ENCODE measurements at places on chromosomes 1 and 21.
A peak's percentile ranks its signal among the peaks of the same experiment; 100 is the strongest.

- no peak for DNase-seq
Observed at GRCh38 chr1:109466452-109467300, at the start of gene SYPL2. SYPL2 (plus strand) TSS chr1:109466546; CDS start chr1:109466844, 298 bp downstream.

DNA sequence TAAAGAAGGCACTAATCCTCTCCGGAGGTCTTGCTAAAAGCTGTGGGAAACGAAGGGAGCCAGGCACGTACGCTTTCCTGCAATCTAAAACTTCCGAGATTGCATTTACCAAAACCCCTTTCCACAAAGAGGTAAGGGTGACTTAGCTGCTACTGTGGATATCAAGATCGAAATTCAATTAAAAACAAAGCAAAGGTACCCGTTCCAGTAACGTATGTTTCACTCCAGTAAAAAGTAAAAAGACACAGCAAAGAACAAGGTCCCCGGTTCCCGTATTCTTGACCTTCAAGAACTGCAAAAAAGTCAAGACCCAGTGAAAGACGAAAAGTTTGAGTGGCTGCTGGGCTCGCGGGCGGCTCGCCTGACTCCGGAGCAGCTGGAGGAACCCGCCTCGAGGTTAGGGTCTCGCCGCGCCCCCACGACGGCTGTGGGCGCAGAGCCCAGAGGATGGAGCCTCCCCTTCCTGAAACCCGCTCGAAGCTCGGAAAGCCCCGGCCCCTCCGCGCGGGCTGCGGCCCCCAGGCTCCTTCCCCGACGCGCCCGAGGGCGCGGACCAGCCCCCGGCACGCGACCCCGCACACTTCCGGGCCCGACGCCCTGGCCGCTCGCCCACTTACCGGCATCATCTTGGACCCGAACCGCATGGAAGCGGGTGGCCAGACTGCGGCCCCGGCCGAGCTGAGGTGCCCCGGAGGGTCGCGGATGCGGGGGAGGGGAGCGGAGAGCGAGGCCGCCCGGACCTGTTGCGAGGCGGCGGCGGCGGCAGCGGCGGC, 524 bp downstream of the TP53BP2 start:
- peak; percentile 81 for DNase-seq

GRCh38 chr1:63368131-63368530, 704 bp downstream of the ALG6 start:
- peak; percentile 1 for DNase-seq

DNA sequence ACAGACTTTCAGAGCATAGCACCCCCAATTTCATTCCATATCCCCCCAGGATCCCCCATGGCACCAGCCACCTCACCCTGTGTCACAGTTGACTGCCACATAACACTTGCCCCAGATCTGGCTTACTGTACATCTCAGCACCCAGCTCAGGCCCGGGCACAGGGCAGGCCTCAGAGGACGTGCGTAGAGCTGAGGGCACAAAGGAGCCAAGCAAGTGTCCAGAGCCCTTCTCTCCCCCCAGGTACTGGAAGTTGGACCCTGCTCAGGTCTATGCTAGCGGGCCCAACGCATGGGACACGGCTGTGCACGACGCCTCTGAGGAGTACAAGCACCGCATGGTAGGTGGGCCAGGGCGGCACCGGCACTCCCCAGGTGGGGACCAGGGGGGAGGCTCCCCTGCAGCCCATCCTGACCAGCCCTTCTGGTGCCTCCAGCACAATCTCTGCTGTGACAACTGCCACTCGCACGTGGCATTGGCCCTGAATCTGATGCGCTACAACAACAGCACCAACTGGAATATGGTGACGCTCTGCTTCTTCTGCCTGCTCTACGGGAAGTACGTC, 8.0 kb upstream of the SYTL1 start:
- no peak for DNase-seq

DNA sequence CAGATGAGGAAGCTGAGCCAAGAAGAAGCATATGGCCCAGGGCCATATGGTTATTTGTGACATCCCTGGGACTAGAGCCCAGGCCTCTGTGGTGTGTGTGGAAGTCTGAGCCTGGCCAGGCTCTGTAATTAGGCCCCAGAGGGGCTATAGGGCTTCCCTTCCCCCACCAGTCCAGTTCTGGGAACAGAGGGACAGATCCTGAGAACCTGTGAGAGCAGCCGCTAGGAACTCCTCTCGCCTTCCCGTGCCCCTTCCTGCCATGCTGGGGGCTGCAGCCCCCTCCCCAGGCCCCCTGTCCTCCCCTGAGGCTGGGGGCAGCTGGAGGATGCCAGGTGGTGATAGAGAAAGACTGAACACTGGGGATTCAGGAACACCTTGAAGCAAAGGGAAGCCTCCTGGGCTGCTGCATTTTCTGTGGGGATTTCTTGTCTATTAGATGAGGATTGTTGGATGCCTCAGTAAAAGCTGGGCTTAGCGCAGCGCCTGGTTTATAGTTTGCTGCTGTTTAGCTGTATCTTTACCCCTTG, 33.3 kb downstream of the COQ8A start:
- no peak for DNase-seq

GRCh38 chr1:14815175-14815877, 216.8 kb downstream of the KAZN start:
- no peak for DNase-seq

DNA sequence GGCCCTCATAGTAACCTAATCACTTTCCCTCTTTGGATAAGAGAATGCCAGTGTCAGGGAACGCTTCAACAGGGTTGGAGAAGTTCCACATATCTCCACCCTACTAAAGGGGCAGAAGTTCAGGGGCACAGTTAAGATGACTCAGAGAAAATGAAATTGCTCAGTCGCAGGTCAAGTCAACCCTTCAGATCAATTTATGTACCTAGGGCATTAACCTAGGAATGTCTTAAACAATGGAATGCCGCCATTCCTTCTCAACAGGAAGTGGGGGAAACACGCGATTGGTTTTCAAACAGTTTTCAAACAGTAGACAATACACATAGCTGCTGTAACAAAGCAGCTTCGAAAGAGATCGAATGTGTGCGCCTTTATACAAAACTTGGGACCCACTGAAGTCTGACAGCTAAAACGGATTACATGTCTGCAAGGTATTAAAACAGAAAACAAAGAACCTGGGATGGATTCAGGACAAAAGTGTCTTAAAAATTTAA, 897 bp downstream of the SLC25A24 start:
- no peak for DNase-seq

GRCh38 chr1:20184481-20184900, 1.4 kb upstream of the UBXN10 start:
- no peak for DNase-seq

DNA sequence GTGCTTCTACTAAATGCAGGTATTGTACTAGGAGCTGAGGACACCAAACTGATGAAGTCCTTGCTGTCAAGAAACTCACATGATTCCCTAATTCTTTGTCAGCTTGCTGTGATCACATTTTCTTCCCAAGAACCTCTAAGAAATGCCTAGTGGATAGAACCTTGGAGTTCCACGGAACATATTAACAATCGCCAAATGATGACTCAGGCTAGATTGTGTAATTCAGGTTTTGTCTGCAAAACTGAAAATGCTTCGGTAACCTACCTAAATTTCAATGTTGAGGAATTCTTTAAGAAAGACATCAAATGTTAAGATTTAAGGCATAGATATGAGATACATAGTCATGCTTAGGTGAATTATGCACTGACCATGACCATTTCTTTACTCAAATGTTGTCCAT, 1.7 kb upstream of the GADD45A start:
- no peak for DNase-seq

- no peak for DNase-seq
Observed at GRCh38 chr1:185015631-185016030, 29.7 kb upstream of the RNF2 start.

GRCh38 chr1:246925997-246926626, 5.6 kb downstream of the AHCTF1 start:
- no peak for DNase-seq

DNA sequence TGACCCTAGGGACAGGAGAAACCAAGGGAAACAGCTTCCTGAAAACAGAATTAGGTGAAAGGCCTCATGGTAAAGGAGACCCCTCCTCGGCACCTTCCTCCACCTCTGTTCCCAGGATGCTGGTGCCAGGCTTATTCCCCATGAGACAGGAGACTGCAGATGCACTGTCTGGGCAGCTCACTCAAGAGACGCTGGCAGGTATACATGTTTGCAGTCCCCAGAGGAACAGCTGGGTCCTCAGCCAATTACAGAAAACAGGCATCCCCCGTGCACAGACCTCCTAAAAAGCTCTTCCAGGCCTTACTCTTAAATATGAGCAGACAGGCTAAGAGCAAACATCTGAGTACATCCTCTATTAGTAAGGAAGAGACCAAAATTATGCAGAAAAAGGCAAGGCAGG, 6.5 kb downstream of the CCSAP start:
- DNase-seq = no peak

DNA sequence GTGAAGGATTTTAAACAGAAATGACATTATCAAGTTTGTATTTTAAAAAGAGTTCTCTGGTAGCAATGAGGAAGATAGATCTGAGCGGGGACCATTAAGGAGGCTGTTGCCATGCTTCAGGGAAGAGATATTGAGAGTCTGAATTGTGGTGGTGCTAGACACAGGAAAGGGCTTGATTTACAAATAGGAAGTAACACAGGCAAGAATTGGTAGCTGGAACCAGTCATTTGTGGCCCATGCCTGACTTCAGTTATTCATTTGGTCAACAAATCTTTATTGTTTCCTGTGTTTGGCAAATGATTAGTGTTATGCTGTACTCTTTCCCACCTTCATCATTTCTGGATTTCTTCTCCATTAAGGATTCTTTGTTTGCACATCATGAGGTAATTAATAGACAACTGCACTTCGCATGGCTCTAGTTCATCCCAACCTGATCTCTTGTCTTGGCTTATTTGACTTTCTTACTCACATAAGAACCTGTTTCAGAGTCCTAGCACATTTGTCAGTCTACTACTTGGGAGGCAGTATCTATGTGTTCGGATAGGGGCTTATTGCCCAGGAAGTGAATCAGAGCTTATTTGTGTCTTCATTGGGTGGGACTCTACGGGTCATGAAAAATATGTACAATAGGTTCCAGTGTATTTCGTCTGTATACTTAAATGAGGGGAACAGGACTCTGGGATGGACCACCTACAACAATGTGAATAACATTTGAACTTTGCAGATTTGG, 32.3 kb downstream of the EEIG2 start:
- DNase-seq = peak; percentile 46

DNA sequence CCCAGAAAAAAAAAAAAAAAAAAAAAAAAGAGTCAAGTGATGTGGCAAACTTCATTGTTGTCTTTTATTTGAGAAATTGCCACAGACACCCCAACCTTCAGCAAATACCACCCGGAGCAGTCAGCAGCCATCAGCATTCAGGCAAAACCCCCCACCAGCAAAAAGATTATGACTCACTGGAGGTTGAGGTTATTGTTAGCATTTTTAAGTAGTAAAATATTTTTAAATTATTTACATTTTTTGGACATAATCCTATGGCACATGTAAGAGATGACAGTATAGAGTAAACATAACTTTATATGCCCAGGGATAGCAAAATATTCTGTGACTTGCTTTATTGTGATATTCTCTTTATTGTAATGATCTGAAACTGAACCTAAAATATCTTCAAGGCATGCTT, 95.6 kb downstream of the CENPF start:
- no peak for DNase-seq

- DNase-seq = no peak
Observed at GRCh38 chr1:115649964-115650363, 8.2 kb downstream of the VANGL1 start.

GRCh38 chr1:7408771-7409150, 362.3 kb upstream of the VAMP3 start:
- no peak for DNase-seq

GRCh38 chr1:41444785-41445184, 39.7 kb downstream of the EDN2 start:
- no peak for DNase-seq

- DNase-seq = no peak
Observed at GRCh38 chr1:18175530-18176377, 68.2 kb downstream of the IGSF21 start.

- no peak for DNase-seq
Observed at GRCh38 chr1:109969146-109969829, 15.3 kb upstream of the AHCYL1 start.

GRCh38 chr21:31900121-31900895, 27.5 kb downstream of the HUNK start:
- no peak for DNase-seq

- no peak for DNase-seq
Observed at GRCh38 chr1:81682490-81682889, 118.2 kb upstream of the ADGRL2 start.

- DNase-seq = no peak
Observed at GRCh38 chr1:180935326-180936109, 22.8 kb downstream of the KIAA1614 start.

GRCh38 chr21:16797540-16797939, 715.3 kb upstream of the CXADR start:
- no peak for DNase-seq

- DNase-seq = no peak
Observed at GRCh38 chr1:210299501-210299900, 29.2 kb upstream of the HHAT start.

DNA sequence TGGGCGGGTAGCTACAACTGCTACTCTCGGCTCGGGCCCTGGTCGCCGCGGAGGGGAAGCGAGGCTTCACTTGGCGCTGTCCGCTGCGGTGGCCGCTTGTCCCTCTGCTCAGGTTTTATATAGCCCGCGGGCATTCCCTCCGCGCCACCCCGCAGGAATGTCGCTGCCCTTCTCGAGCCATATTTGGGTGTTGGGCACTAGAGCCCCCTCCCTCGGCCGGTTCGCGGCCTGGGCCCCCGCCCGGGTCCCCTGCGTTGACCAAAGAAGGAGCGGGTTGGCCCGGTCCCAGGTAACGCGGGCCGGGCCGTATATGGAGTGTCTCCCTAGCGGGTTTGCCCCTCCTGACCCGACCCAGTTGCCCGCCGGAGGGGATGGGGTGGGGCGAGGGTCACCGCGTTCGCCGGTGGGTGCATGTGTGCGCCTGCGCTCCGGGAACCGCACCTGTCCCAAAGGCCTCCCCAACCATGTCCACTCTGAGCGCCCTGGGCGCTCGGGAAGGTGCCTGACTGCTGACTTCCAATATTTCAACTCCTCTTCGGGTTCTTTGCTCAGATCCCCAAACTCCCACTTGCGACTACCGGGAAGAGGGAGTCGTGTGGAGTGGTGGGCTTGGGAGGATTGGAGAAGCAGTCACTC, at the start of gene ACTA1:
TSS of gene ACTA1 (minus strand) at position 90 of the 636 bp plus-strand sequence. CDS start 979 bp downstream, outside the sequence.
- no peak for DNase-seq

DNA sequence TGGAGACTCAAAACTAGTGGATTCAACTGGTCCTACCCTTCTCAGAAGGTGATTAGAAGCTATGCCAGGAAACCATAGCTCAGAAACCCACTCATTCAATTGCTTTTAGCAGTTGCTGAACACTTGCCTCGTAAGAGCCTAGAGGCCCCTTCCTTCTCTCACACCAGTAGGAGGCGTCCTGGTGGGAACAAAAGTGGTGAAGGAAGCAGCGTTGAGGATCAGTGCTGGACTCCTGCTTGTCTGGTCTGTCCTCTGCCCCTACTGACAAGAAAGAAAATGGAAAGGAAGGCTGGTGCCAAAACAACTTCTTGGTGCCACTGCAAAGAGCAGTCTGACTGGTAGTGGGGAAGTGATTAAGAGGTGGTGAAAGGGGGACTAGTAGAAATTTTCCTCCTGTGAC, 269.7 kb downstream of the LMO4 start:
- DNase-seq = no peak

GRCh38 chr1:216310776-216311175, 112.5 kb downstream of the USH2A start:
- DNase-seq = no peak
